AG08396 (cell line): ENCODE measurements at places on chromosomes 1 and 21.
A peak's percentile ranks its signal among the peaks of the same experiment; 100 is the strongest.

DNA sequence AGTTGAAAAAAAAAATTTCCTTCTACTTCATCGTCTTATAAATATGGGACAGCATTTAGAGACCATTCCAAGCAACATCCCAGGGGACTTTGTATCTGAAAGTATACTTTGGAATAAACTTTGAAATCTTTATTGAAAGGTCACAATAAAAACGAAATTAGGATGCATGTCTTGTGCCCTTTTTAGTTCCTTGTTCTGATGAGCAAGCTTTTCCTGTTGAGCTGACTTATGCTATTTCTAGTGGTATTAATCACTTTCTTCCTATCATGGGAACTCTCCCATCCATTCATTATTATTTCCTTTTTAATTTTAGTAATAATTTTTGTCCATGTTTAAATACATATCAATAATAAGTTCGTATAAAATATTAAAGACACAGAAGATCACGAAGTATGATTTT, 4.0 kb upstream of the GBP2 start:
- no peak for DNase-seq

DNA sequence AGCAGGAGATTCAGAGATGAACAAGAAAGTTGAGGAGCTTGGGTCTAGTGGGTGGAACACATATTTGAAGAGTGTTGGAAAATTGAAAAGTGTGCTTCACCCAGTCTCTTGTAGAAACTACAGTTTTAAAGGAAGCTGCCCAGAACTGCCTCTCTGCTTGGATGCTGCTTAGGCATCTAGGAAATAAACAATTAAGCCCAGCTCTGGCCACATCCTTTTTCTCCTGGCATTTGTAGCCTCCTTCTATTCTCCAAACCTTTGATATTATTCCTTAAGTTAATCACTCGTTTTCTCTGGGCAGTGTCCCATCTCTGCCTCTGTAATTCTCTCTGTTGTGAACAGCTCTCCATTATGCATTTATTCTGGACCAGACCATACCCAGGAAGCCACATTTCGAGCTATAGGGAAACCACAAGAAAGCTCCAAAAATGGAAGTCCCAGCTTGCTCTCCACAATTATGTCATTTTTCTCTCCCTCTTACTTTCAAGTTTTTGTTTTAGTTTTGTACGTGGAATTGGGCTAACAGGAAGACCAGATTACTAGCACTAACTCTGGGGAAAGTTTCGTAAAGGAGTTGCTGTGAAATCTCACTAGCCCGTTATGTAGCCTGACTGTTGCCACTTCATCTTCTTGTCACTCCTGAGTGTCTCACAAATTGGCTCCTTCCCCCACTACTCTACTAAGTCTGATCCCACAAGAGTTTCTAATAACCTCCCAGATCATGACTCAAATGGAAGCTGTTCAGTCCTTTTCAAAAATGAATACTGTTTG, 102.2 kb downstream of the NTMT2 start:
- peak; percentile 30 for DNase-seq

DNA sequence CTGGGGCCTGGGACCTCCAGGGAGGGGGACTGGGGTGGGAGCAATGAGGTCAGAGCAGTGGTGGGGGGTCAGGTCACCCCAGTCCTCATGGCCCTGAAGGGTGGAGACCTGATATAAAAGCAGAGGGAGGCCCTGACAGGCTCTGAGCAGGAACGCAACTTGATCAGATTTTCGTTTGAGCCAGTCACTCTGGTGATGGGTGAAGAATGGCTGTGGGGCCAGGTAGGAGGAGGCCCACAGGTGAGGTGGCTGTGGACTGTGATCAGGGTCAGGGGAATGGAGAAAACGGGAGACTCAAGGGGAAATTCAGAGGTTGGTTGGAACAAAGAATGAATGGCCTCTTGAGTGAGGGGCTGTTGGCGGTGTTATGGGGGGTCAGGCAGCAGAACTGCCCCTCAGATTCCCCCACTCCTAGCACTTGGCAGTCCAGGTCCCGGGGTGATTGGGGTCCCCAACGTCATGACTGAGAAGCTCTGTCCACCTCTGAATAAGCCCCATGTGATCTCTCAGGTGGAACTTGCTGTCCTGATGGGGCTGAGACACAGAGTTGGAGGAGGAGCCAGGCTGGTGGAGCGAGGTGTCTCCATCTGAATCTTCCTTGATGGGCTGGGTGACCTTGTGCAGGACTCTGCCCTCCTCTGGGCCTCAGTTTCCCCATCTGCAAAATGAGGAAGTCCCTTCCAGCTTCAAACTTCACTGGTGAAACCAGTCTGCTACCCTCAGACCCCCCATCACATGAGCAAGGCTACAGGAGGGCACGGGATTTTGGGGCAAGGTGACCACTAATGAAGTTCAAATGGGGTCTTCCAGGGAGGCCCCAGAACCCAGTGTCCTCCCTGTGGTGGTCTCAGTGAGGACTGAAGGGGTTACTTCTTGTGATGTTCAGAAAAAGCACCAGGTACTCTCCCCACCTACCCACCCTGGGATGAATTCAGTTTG, 683.0 kb downstream of the MATN1 start:
- DNase-seq: no peak

DNA sequence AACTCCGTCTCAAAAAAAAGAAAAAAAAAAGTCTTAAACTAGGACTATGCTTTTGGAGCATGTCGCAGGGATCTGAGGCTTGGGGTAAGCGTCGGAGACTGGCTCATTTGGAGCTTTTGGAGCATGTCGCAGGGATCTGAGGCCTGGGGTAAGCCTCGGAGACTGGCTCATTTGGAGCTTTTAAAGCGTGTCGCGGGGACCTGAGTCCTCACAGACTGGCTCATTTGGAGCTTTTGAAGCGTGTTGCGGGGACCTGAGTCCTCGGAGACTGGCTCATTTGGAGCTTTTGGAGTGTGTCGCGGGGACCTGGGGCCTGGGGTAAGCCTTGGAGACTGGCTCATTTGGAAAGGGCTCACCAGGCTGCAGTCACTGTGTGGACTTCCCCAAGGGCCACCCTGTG, 13.6 kb upstream of the TSPEAR start:
- DNase-seq: no peak

DNA sequence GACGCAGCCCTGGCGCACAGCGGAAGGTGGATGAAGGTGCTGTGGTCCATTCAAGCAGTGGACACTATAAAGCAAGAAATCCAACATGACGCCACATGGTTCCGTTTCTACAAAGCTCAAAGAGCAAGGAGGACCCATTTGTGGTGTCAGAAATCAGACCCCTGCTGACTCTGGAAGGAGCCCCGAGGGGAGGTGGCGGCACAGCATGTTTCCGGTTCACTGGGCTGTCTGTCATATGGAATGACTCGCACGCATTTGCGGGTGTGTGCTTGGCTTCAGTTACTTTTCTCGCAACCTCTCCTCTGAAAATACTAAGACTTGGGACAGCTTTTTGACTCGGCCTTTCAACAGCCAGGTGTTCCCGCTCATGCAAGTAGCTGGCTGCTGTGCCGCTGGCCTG, 29.1 kb upstream of the LRRC47 start:
- DNase-seq: no peak

DNA sequence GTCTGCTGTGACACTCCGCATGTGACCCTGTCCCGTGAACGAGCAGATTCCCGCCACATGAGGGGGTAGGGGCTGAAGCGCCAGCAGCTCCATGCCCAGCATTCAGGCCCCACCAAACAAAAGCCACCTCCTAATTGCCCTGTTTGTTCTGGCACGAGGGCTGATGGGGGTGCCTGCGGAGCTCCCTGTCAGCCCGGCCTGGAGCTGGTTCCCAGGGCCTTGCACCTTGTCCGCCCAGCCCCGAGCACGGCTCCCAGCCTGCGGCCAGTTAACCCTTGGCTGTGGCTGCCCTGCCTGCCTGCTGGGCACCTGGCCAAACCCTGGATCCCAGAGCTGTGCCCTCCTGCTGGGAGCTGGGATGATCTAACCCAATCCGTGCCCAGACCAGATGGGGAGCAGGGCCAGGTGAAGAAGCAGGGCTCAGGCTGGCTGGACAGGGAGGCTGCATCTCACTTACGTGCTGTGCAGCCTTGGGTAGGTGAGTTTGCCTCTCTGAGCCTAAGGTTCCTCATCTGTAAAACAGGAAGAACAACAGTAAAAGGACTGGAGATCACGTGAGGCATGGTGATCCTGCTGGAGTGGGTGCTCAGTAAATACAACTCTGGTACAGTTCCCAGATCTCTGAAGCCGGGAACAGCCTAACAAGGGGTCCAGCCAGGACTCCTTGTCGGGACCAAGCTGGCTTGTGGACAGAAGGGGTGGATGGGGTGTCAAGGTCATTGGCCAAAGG, 110.9 kb upstream of the IFFO2 start:
- DNase-seq: no peak

DNA sequence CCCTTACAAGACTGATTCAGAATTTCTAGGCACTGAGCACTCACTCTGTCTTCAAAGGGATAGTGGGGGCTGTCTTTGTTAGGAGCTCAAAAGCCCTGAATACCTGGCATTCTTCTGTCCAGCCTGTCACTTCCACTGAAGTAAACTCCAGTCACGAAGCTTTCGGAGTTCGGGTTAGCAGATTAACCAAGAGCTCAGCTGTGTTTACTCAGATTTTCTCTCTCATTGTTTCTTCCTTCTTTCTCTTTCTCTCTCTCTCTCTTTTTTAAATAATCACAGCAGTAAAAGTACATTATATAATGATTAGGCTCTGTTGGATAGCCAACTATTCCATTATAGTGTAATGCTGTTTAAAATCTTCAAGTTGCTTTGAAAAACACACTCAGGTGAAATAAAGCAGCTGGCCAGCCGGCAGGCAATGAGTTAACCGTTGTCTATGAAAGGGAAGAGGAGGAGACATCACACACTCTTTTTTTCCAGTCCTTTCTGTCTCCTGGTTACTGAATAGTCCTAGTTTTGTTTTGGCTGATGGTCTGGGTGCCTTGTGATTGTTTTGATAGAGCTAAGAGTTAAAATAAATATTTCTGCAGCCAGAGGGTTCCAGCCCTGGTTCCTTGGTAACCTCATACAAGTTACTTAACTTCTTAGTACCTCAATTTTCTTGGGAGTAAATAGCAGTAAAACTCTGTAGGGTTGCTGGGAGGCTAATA, 89.8 kb downstream of the ADSS2 start:
- DNase-seq: peak; percentile 69

- DNase-seq: no peak
These were observed 786.6 kb downstream of the ADGRL2 start for GRCh38 chr1:82587371-82587770.

GRCh38 chr1:198530953-198531352, 9.5 kb downstream of the ATP6V1G3 start:
- DNase-seq: no peak

GRCh38 chr21:45590246-45590725, 48.0 kb upstream of the SLC19A1 start:
- DNase-seq: peak; percentile 85

GRCh38 chr21:38263493-38263892, 6.7 kb downstream of the KCNJ15 start:
- peak; percentile 14 for DNase-seq

DNA sequence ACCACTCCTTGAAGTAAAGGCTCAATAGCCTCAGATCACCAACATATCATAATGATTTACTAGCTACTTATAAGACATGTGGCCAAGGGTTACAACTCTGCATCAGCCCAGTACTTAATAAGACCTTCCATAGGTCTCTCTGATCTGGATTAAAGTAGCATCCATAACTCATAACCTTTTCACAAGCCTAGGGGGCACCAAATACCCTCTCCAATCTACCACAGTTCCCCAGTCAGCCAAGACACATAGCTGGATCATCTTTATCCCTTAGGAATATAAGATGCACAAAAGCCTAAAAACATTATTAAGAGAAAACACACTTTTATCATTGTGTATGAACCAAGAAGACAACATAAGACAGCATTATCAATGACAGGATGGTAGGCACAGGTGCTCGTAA, 22.1 kb downstream of the SSX2IP start:
- no peak for DNase-seq

GRCh38 chr1:159015440-159015909, 5.8 kb downstream of the IFI16 start:
- peak; percentile 72 for DNase-seq

DNA sequence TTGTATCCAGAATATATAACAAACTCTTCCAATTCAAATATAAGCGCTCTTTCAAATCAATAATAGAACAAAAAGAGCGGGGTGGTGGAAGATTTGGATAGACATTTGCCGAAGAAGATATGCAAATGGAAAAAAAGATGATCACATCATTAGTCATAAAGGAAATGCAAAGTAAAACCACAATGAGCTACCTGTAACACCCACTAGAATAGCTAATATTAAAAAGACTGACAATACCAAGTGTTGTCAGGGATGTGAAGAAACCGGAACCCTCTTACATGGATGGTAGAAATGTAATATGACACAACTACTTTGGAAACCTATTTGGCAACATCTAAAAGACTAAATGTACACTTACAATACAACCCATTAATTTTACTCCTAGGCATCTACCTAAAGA, 5.7 kb upstream of the TRAF5 start:
- DNase-seq: no peak

- DNase-seq: no peak
These were observed 4.8 kb downstream of the AGO3 start for GRCh38 chr1:35935442-35936388.

DNA sequence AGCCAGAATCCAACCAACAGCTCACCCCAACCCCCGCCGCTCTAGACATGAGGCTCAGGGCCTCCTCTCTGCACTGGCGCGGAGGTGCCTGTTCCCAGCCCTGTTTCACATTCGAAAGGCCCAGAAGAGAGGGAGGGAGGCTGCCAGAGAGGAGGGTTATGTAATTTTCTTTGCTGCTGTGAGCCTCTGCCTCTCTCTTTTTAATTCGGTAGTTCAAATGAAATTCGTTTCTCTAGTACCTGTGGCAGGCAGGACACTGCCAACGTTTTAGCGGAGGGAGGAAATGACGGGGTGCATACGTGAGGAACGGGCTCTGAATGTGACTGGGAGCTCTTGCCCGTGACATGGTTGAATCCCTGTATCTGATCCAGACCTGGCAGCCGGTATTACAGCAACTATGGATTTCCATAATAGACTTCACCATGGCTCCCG, 9.4 kb downstream of the PRDM16 start:
- DNase-seq: no peak

DNA sequence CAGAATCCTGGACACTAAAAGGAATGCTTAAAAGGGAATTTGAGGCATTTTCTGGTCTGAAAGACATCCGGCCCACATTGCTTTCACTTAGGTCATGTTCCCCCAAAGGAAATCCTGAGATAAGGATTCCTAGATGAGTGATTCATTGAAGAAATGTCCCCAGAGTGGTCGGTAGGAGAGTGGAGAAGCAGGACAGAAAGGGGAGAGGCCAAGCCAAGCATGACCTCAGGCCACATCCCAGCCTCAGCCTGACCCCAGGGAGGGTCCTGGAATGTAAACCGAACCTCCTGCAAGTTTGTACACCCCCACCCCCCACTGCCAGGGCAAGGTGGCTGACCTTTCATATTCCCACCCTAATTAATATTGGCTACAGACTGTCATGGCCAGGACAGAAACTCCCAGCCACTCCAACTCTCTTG, 16.6 kb downstream of the HIVEP3 start:
- peak; percentile 66 for DNase-seq

DNA sequence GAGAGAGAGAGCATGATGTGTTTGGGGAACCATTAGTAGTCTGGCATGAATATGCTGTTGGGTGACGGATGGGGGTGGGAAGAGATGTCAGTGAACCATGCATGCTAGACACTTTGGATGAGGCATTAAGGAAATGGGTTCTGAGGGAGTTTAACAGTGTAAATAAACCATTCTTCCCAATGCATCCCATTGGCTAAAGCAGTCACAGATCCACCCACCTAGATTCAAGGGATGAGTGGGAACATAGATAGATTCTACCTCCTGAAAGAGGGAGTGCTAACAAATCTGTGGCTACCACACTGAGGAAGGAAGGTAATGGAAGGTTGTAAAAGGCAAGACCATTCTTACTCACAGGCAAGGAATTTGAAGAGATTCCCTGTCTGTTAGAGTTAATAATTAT, 129.8 kb upstream of the CACNA1E start:
- DNase-seq: no peak
